GM23338 (cell line): ENCODE measurements at places on chromosomes 4 and X. TPM values are rescaled to one million over a fixed set of nuclear protein-coding genes. Genes with fewer than 3 reads are reported as not detected.
A peak's percentile ranks its signal among the peaks of the same experiment; 100 is the strongest.

DNA sequence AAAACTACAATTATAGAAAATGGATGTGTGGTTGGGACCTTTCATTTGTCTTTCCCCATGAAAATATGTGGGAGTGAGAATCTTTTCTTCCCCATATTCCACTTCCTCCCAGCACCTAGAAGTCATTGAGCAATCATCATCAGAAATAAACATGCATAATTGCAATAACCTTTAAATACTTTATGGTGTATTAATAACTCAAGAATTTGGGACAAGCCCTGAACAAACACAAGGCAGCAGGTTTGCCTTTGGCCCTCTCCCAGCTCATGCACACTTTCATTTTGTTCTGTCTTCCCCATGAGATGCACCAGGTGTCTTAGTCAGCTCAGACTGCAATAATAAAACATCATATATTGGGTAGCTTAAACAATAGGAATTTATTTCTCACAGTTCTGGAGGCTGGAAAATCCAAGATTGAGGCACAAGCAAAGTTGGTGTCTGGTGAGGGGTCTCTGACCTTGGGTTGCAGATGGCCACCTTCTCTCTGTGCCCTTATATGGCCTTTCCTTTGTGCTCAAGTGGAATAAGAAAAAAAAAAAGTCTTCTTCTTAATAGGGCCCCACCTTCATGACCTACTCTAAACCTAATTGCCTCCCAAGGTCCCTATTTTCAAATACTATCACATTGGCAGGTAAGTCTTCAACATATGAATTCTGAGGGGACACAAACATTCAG, 34.7 kb upstream of the TMEM184C start:
- H3K4me1 ChIP-seq: no peaks in the 10 kb centered on the region
- DNase-seq: no peak
- no peak overlapping the region for H3K27ac ChIP-seq
- no peaks in the 10 kb centered on the region for H3K27me3 ChIP-seq
- H3K36me3 ChIP-seq: peaks cover 7% of the 10 kb centered on the region; the same call in 1 of the 2 replicates

IQCM gene
- total RNA-seq: not detected in 2 replicates

- no peak overlapping the region for H3K4me3 ChIP-seq
- 0 out of 2 replicates have a peak overlapping the region, but pooled peaks have one; percentile 5 for H3K27ac ChIP-seq
- H3K27me3 ChIP-seq: no peaks in the 10 kb centered on the region
- peaks cover 52% of the 10 kb centered on the region for H3K4me1 ChIP-seq
Measured at GRCh38 chr4:30839583-30840520, 119.7 kb downstream of the PCDH7 start.

GRCh38 chr4:156756118-156756517, 215.5 kb downstream of the PDGFC start:
- no peak overlapping the region for H3K4me3 ChIP-seq
- no peak for DNase-seq
- H3K27me3 ChIP-seq: no peaks in the 10 kb centered on the region
- H3K36me3 ChIP-seq: no peaks in the 10 kb centered on the region
- H3K4me1 ChIP-seq: peaks cover 7% of the 10 kb centered on the region

- H3K4me1 ChIP-seq: no peaks in the 10 kb centered on the region
- no peaks in the 10 kb centered on the region for H3K36me3 ChIP-seq
- no peak overlapping the region for H3K4me3 ChIP-seq
- H3K27me3 ChIP-seq: no peaks in the 10 kb centered on the region
Measured at GRCh38 chrX:17242470-17242869, 132.5 kb upstream of the NHS start.
